ENCODE measurements at places on chromosomes 7 and 10.

GRCh38 chr10:79028451-79029010, 40.2 kb upstream of the ZMIZ1 start:
- no peak for DNase-seq

- peak; percentile 14 for DNase-seq
These were observed 57.9 kb downstream of the AFAP1L2 start for GRCh38 chr10:114346176-114347031.

DNA sequence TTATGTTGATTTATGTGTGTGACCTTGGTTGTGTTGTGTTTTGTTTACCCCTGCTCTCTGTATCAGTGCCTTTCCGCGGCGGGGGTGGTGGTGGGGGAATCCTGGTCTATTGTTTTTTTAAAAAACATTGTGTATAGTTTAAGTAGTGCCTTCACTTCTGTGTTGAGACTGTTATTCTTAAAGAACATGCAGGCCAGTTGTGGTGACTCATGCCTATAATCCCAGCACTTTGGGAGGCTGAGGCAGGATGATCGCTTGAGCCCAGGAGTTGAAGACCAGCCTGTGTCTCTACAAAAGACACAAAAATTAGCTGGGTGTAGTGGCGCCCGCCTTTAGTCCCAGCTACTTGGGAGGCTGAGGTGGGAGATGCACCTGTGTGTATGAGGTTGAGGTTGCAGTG, 429.0 kb upstream of the LRGUK start:
- peak; percentile 51 for DNase-seq

DNA sequence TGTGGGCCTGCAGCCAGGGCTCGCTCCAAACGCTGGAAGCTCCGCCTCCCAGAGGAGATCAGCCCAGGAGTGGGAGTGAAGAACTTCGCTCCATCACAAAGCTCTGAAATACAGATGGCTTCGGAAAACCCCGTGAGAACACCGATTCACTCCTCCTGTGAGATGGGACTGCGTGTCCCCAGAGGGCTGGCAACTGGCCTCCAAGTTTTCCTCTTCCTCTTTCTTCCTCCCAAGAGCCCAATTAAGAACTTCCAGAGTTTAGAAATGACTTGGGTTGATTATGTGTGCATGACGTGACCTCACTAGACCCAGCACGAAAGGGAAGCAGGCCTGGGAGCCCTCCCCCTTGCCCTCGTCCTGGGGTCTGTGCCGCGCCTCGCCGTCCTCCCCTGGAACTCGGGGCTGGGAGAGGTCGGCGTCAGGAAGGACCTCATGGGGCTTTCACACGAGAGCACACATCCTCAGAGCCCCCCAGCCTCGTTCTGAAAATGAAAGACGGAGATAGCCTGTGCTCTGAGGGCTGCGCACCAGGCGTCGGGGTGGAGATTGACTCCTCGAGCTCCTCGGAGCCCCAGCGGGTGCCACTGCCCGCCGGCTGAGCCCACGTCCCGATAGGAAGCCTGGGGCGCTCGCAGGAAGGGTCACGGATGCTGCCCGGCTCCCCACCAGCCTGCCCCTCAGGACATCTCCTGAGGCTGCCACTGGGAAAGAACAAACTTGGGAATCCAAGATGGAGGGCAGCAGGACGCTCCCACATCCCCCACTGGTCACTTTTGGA, 37.8 kb downstream of the PTPRN2 start:
- peak; percentile 18 for DNase-seq

GRCh38 chr7:48321319-48322010, 150.2 kb downstream of the ABCA13 start:
- no peak for DNase-seq

GRCh38 chr10:7982727-7983126, 71.8 kb upstream of the GATA3 start:
- DNase-seq: no peak

GRCh38 chr7:140683657-140684056, 10.9 kb downstream of the ADCK2 start:
- DNase-seq: no peak

DNA sequence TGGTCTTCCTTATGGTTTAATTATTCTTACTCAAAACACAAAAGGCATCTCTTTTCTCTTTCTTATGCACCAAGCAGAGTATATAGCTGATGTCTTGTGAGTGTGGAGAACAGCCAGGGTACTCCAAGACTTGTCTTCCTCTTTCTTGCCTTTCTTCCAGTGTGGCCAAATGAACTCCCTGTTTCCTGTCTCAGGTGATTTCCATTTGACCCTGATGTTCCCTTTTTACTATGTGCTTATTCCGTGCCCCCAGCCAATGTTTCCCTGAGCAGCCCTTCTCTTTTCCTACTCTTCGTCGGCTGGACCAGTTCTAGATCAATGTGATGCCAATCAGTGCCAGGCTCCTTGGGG, 12.6 kb downstream of the OR9A4 start:
- no peak for DNase-seq

DNA sequence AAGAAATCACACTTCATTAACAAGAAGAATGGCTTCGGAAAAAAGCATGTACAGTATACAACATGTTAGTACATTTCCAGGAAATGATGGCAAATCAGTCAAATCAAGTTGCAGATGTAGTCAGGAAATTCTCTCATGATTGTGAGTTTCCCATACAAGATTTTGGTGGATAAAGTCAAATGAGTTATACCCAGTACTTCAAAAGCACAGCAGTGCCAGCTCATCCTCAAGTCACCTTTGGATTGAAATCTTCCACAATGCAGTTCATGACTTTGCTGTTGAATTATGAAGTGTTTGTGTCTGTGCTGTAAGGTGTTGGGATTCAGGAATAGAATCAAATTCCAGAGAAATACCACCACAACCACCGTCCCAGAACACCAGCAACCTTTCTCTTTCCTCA, 301.3 kb upstream of the BMPER start:
- no peak for DNase-seq

- DNase-seq: no peak
These were observed 530.3 kb downstream of the ARL4A start for GRCh38 chr7:13217768-13218167.

GRCh38 chr7:94530109-94530508, 20.5 kb downstream of the CASD1 start:
- no peak for DNase-seq

DNA sequence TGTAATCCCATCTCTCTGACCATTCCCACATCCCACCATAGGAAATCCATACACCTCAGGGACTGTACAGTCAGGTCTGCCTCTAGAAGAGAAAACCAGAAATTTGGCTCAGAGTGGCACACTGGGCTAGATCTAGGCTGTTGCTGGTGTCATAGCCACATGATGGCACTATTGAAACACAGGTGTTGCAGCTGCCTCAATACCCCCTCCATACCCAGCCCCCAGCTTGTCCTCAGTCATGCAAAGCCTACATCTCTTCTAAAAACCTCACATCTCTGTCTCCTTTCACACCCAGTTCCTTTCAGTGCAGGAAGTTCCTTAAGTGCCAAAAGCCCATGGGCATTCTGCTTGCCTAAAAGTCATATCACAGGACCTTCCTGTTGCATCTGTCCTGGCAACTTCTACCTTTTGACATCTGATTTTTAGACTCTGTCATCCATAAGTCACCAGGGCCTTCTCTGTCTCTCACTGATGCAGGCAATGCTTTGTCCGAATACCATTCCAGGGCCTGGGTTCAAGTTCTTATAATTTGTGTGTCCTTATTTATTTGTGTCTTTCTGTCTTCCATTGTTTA, 27.0 kb upstream of the HIBADH start:
- no peak for DNase-seq

DNA sequence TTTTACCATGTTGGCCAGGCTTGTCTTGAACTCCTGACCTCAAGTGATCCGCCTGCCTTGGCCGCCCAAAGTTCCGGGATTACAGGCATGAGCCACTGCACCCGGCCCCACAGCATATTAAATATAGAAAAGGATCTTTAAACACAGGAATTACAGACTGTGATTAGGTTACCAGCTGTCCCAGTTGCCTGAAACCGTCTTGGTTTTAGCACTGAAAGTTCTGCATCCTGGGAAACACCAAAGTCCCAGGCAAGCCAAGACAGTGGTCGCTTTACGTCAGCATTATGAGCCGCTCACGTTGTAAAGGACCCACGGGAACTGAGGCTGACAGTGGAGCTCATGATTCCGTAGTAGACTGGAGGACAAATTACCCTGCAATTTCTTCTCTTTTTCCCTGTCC, 69.0 kb upstream of the FAM180A start:
- no peak for DNase-seq

DNA sequence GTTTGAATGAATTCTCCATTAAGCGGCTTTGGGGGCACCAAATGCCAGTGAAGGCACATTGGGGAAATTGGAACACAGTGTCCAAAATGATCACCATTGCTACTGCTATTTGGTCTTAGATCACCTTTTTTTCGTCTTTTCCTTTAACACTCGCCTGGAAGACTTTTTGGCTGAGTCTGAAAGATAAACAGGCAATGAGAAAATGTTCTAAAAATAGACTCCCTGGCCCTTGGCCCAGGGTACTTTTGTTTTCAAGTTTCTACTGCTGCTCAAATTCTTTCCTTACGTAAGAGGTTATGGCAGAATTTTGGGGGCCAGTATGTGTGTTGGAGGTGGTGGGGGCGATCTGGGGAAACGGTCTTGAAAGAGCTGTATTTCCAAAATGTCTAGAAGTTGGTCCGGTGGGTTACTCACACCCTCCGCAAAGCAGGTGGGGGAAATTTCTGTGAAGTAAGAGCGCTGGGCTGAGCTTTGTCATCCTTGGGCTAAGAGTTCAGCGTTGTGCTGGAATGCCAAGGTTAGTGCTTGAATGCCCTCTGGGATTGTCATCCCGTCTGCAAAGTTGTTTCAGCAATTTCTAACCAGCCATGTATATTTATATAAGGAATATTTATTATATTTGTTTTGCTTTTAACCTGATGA, 1.3 kb upstream of the ITPRIP start:
- DNase-seq: peak; percentile 77

DNA sequence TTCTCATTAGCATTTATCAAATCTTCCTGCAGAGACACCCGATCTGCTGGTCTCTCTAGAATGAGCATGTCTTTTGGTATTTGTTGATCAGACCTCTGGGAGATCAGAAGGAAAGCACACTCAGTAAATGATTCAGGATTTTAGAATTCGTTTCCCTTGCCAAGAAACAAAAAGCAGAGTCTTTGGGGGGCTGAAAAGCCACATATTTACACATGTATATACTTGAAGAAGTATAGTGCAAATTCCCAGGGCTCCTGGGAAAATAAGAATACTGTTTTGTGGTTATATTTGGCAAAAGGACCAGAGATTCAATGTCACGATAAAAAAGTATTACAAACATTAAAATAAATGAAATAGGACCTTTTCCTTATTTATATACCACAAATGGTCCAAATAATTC, 100.2 kb downstream of the AGMO start:
- DNase-seq: peak; percentile 98

DNA sequence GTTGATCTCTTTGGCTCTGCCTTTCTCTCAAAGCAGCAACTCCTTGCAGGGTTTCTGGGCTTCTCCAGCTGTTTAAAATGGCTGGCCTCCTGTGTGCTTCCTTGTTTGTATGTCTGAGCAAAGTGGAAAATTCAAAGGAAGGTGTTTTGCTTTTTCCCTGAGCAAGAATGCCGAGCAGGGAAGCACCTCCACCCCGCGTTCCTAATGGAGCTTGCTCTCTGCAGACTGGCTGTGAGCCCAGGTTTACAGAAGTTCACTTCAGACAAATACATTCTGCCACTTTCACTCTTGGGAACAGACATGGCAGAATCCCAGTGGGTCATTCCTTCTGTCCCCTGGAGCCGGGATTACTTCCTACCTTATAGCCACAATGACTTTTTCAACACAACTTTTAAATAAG, 181.8 kb upstream of the AGK start:
- DNase-seq: no peak

DNA sequence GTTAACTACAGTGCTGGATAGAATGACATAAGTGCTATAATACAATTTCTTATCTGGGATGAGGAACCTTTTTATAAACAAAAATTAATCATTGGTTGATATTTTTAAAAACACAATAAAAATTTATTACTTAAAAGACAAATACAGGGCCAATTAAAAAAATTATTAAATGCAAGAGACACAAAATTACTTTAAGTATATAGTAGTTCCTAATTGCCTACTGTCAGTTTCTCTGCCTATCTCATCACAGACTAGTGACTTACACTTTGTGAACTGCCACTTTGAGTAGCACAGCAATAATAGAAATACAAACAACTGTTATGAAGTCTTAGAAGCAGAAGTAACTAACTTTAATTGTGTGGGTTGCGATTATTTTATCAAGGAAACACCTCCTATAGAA, 8.4 kb downstream of the TES start:
- no peak for DNase-seq

DNA sequence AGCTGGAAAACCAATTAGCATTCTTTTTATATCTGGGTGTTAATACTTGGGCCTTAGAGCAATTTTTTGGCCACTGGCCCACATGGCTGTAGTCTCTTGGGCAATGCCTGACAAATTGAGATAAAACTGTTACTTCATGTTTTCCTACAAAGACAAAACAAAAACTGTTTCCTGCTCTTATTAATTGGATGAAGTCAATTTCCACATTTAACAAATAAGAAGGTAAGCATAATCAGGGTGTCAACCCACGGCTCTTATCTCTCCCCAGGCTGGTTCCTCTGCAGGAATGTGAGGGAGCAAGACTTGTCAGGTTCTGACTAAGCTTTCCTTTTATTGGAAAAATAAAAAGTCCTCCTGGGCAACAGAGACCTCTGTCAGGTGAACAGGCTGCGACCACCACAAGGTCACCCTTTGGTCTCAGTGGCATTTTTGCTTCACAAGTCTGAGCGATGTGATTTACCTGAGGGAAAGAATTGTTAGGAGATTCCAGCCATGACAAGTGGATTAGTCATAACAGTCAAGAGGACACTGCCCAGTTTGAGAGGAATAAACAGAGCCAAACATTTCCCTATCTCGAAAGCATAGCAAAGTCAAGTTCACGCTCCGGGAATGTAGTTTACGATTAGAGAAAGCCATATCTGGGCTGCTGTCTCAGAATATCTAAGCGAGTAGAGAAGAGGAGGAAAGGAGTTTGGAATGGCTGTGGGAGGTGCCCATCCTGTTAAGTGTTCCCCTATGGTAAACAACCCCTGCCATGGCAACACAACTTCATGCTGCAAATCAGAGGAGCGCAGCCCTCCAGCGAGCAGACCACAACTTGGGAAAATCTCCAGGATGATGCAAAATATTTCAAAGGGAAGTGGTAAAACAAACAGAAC, 144.4 kb downstream of the TES start:
- DNase-seq: peak; percentile 94

DNA sequence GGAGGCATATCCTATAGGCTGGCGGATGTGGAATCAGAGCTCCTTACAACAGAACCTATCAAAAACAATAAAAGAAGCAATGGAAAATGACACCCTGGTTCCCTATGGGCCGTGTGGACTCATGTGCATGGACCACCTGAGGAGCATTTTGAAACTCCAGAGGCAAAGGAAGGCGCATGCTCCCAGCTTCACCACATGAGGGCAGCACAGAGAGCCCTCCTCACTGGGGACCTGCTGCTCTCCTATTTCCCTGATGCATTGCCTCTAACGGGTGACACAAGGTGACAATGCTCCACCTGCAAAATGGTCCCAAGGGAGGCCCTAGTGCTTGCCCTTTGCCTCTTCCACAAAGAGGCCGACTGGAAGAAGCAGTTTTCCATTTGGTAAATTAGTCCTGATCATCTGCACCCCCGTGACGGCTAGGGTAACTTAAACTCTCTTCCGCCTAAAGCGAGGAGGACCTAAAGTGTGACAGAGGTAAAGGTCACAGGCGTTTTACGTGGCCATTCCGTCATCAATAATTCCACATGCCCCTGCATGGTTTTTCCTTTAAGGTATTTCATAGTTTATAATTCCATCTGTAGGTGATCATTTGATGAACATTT, 67.7 kb downstream of the GPAM start:
- peak; percentile 24 for DNase-seq

Measured in fibroblast of skin of scalp (primary cell).